A549 treated with dexamethasone at 1 μM for 4 hours (cell line): ENCODE measurements at places on chromosomes 4 and X. TPM values are rescaled to one million over a fixed set of nuclear protein-coding genes. Genes with fewer than 3 reads are reported as not detected.

DCAF12L2 gene
- 0.04 to 0.13 TPM (median 0.08 TPM) in 5 replicates for total RNA-seq

TCEAL6 gene
- total RNA-seq, result not detected in 5 replicates

TMEM31 gene
- total RNA-seq, result 0.12 TPM in 1 of 5 replicates, not detected in the others

NMU gene
- 0.27 to 0.54 TPM (median 0.44 TPM) in 5 replicates for total RNA-seq

ZNF141 gene
- 1.8 to 3.2 TPM (median 3.0 TPM) in 5 replicates for total RNA-seq

BCORL1 gene
- total RNA-seq, result 8.2 to 13.7 TPM (median 11.5 TPM) in 5 replicates

MGARP gene
- 0.34 to 0.69 TPM (median 0.59 TPM) in 5 replicates for total RNA-seq

GIMD1 gene
- total RNA-seq, result not detected in 5 replicates

FHDC1 gene
- 0.78 to 1.1 TPM (median 0.97 TPM) in 5 replicates for total RNA-seq

GPRASP3 gene
- total RNA-seq, result 2.9 to 3.8 TPM (median 3.5 TPM) in 5 replicates

FAM193A gene
- 6.8 to 10.8 TPM (median 10.5 TPM) in 5 replicates for total RNA-seq

EXOC1L gene
- not detected in 5 replicates for total RNA-seq

CSN1S1 gene
- total RNA-seq, result not detected in 5 replicates

IQSEC2 gene
- total RNA-seq, result 33.1 to 39.7 TPM (median 38.7 TPM) in 5 replicates

MYOZ2 gene
- total RNA-seq, result not detected in 5 replicates

SHROOM2 gene
- 0.81 to 1.1 TPM (median 0.99 TPM) in 5 replicates for total RNA-seq

FAT4 gene
- total RNA-seq, result 1.4 to 2.8 TPM (median 1.9 TPM) in 5 replicates

NSUN7 gene
- total RNA-seq, result 0.22 to 0.46 TPM (median 0.35 TPM) in 5 replicates
